Tracheal epithelial cell (primary cell): ENCODE measurements at places on chromosomes 3 and 15. TPM values are rescaled to one million over a fixed set of nuclear protein-coding genes. Genes with fewer than 3 reads are reported as not detected.

Gene C3orf33
- 1.7 and 4.5 TPM in 2 replicates for total RNA-seq

Gene IQCF5
- total RNA-seq, result not detected in 2 replicates

Gene GPR171
- not detected in 2 replicates for total RNA-seq

Gene SLC4A7
- total RNA-seq, result 81.6 and 92.8 TPM in 2 replicates
